ENCODE measurements at places on chromosomes 16 and 17. TPM values are rescaled to one million over a fixed set of nuclear protein-coding genes. Genes with fewer than 3 reads are reported as not detected.

Gene COIL
- polyA plus RNA-seq: 33.2 TPM

Gene KRT27
- polyA plus RNA-seq: not detected

Gene SHBG
- 2.8 TPM for polyA plus RNA-seq

- peak; percentile 65 for DNase-seq
Measured at GRCh38 chr17:80036715-80037477, 454 bp downstream of the CCDC40 start.

DNA sequence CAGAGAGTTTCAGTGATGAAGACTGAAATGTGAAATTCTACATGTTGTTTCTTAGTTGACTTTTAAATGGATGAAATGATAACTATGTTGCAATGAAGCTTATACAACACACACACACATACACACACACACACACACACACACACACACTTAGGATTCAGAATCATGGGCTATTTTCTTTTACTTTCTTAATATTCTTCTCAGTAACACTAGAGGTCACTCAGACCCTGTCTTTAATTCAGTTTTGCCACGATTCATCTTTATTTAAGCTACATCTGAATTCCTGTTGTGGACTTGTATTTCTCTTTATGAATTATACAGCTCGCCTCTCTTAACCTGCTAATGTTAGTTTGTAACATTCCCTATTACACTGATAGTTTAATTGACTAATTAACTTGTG is 109.6 kb upstream of the GOT2 start:
- peak; percentile 40 for DNase-seq

DNA sequence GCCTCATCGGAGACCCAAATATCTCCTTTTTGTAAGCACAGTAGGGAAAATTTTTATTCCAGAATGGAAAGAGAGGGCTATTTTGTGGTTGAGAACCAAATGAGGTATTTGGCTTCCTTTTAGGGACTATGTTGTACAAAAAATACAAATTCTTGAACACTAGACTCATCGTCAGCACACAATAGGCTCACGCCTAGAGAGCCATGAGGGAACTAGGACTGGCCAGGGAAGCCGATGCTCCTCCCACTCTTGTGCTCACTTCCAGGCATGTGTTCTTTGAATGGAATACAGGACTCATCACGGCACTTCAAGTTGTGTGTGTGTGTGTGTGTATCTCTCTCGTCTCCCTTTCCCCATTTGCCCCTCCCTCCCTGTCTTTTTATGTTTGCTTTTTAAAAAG is 17.8 kb upstream of the BLMH start:
- DNase-seq: no peak

DNA sequence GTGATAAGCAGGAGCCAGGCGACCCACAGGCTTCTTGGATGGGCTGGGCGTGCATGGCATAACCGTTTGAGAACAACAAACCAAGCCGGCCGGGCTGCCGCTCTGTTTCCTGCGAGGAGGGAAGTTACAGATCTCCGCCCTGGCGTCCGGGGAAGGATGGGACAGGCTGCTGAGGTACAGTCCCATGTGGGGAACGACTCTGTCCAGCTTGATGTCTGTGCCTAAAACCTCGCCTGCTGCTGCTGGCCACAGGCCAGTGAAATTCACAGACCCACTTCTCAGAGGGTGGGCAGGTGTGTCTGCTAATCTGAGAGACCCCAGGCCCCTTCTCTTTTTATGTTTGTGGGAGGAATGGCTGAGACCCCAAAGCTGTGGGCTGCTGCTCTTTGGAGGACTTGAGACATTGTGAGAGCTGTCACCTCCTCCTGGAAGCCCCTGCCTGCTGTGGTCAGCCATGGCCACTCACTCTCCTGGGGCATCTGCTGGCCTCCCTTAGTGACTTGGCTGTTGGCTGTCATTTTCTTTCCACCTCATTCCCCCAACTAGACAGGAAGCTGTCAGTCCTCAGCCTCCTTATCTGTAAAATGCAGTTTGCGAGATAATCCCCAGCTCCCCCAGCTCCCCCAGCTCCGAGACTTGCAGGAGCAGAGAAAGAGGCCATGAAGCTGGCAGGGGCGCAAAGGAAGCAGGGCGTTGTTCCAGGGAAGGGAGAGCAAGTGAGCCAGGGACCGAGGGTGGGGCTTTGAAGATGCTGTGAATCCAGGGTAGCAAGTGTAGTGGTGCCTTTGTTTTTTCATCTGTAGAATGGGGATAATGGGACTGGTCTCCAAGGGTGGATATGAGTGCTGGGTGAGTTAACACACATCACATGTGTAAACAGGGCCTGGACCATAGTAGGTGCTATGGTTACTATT is 51.0 kb downstream of the CMIP start:
- DNase-seq: no peak

DNA sequence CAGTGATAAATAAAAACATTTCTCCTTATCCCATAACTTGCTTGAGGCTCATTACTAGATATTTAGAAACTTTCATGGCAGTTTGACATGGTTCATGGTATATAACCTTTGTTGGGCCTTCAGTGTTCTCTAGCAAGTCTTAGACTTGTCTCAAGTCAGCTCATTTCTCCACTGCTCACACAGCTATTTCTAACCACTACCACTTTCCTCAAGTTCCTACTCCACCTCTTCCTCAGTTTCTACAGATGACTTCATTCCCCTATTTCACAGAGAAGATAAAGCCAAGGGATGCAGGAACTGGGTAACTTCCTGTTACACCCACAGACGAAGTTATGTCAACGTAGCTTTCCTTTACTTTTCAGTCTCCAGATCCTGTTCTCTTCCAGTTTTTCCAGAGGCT is 23.2 kb downstream of the NLK start:
- DNase-seq: no peak

- no peak for DNase-seq
Measured at GRCh38 chr17:80987941-80988461, 3.6 kb upstream of the CHMP6 start.

- DNase-seq: no peak
Measured at GRCh38 chr17:1946021-1946932, 78.9 kb downstream of the RTN4RL1 start.

GRCh38 chr17:77615703-77616253 is 342.7 kb upstream of the TNRC6C start:
- no peak for DNase-seq

GRCh38 chr16:89101303-89102040 is 7.8 kb downstream of the ACSF3 start:
- no peak for DNase-seq

DNA sequence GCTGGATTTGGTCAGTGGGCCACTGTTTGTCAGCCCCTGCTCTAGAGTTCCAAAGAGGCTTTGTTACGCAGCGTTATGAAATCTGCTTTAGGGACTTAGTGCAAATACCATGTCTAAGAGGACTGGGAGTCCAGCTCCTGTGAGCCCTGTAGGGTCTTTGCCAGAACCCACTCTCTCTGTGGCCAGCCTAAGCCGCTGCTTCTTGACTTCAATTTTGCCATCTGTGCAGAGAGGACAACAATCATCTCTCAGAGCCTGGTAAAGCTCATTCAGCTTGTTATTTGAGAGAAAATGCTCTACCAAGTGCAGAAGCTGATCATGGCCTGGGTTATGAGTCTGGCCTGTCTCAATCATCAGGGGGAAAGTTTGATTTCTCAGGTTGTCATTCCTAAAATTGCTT is 17.9 kb downstream of the CA10 start:
- DNase-seq: no peak

GRCh38 chr17:17172001-17172939 is 33.9 kb downstream of the PLD6 start:
- no peak for DNase-seq

DNA sequence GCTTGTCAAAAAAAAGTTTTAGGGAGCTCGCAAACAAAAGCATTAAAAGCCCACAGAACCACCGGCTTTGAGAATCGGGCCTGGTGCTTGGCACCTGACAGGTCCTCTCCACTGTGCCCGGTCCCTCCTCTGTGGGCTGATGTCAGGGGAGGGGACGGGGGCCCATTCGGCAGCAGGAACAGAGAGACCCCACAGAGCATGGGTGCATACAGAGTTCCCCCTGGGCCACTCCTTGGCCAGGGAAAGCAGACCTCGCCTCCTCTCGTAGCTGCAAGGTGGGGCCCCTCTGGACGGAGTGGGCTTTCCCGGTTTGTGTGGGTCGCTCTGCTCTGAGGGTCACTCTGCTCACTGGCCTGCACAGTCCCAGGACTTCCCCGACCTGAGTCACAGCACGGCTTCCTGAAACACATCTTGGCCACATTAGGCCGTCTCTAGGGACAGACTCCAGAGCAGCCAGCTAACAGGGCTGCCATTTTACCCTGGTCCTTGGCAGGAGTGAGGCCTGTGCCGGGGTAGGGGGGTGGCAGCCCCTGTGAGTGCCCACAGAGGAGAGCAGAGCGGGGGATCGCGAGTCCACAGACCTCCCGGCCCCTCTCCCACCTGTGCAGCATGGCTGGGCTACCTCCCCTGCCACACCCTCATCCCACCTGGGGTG is 11.1 kb downstream of the CBFA2T3 start:
- DNase-seq: no peak

- no peak for DNase-seq
Measured at GRCh38 chr16:24645739-24646645, 83.5 kb upstream of the TNRC6A start.

All from left kidney (tissue), 8 donors.